Stimulated activated CD8-positive, alpha-beta memory T cell treated with anti-CD3 and anti-CD28 coated beads, Interleukin-15, amount 100 ng/mL, for 1 hour (primary cell): ENCODE measurements at places on chromosomes 2 and 18.

DNA sequence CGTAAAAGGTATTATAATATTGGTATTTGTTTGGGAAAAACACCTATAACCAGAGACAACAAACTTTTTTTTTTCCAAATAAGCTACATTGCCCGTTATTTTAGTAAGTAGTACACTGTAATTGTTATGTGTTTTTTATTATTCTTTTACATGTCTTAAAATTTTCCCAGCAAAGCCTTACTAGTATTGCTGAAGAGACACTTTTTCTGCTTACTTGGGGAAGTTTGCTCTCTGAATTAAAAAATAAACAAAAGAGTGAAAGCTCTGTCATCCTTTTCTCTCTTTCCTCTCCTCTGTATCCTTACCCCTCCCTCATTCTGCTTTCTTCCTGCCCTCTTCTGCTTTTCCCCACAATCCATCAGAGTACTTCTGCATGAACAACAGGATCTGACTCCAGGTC, 25.6 kb upstream of the LDLRAD4 start:
- DNase-seq, result no peak

DNA sequence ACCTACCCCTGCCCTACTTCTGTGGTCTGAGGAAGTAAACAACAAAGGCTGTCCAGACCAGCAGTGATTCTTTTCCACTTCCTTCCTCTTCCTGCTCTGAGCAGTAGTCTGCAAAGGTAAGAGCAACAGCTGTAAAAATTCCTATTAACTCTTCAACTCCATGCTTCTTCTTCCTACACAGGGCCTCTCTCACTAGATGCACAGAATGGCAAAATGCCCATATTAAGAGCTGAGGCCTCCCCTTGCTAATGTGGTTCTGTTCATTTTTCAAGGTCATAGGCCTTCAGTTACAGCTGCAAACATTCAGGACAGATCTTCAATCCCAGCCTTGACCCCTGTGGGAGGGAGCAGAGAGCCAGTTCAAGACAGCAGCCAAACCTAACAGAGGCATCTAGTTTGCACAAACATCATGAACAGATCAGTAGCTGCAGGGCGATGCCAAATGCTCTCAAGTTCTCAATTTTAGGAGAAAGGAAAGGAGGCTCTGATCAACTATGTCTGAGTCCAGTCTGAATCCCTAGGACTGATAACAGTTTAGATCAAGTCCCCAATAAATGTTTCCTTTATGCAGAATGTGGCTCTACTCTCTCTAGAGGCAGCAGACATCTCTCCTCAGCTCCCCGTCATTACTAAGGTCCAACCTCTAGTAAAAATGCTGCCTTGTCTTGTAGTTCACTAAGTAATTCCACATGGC, 20.9 kb downstream of the SLC40A1 start:
- no peak for DNase-seq

DNA sequence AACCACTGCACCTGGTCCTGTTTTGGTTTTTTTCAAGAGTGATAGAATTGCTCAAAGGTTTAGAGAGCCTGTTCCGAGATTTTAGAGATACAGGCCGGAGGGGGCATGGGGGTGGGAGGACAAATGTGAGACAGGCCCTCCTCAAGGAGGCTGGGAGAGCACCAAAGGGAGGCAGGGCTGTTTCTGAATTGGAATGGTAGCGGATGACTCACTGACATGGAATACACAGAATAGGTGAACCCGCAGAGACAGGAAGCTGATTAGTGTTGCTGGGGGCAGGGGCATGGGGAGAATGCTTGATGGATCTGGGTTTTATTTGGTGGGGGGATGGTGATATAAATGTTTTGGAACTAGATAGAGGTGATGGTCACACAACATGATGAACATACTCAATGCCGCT, 111.0 kb upstream of the MGAT5 start:
- DNase-seq, result no peak

DNA sequence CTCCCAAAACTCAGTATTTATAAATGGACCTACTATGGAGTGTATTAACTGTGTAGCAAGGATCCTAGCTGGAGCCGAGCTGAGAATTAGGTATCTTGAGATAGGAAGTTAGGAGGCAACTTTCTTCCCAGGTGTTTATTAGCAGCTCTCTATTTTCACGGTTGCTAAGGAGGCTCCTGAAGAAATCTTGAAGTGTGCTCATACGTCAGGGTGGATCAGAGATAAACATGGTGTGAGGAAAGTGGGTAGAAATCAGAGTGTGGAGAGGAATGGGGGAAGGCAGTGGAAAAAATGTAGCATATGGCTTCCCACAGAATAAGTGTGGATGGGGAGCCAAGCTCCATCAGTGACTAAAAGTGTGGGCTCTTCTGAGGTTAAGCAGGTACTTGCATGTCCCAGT, 104.3 kb downstream of the ABCA12 start:
- no peak for DNase-seq

DNA sequence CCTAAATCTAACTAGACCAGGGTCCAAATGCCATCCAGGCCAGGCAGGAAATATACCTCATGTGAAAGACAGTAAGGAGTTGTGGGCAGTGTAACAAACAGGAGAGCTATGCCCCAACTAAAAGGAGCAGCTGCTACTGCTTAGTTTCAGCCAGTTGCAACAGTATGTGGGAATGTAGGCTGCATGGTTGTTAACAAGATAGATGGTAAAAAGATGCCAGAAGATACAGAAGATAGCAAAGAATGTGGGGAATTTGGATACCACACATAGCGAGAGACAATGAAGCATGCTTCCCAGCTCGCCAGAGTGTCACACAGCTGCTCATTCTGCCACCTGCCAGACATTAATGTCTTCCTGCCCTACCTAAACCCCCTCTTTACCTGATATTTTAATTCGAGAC, 39.4 kb upstream of the CYBRD1 start:
- DNase-seq, result no peak
